ENCODE measurements at places on chromosomes 2 and 18.

GRCh38 chr18:5756823-5757222 is 138.5 kb downstream of the TMEM200C start:
- DNase-seq = no peak

DNA sequence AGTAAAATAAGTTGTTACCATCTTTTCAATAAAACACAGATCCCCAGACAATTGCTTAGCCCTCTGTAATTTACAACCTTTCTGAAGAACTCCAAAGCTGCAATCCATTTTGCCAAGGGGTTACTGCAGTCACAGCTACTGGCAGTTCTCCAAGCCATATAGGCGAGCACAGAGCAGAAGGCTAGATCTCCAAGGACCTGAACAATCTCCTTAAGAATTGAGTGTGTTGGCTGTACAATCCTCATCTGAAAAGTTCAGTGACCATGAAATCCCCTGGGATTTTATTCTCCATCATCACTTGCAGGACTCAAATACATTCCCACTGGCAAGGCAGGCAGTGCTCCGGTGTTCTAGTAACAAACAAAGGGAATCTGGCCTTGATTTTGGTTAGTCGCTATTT is 103.9 kb upstream of the LRP1B start:
- DNase-seq = no peak

DNA sequence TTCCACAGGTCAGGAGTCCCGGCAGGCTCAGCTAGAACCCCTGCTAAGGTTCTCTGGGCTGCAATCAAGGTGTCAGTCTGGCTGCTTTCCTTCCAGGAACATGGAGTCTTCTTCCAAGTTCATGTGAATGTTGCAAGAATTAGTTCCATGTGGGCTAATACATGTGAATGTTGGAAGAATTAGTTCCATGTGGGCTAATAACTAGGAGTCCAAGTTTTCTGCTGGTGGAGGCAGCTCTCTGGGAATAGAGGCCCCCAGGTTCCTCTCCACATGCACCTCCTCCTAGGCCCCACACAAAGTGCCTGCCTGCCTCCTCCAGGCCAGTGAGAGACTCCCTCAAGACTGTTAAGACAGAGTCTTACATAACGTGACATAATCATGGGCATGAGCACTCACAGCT is 140.8 kb upstream of the SLC35G4 start:
- DNase-seq = no peak

DNA sequence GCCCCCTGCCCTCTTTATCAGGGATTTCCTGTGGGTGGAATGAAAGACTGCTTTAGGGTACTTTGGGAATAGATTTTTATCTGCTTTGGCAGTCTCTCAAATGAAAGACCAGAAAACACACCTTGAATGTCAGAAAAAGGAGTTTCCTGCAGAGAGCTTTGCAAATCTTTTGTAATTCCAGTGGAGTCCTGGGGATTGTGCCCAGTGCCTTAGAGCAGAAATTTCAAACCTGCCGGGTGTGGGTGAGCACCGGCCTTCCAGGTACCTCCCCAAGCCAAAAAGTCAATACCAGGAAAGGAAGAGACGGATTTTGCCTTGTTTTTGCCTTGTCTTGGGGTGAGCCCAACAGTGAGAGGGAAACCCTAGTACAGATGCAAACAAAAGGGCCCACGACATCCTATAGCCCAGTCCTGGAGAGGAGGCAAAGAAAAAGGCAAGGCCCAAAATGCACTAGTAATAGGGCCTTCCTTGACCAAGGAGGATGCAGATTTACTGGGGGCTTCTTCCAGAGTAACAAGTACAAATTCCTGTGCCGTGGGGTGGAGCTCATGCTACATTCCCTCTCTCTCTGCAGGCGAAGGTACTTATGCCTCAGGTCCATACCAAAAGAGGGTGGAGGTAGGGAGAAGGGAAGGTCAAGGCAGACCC is 36.4 kb downstream of the FOXI3 start:
- DNase-seq = no peak

- no peak for DNase-seq
Observed at GRCh38 chr2:119453972-119454593, 22.4 kb downstream of the TMEM37 start.

DNA sequence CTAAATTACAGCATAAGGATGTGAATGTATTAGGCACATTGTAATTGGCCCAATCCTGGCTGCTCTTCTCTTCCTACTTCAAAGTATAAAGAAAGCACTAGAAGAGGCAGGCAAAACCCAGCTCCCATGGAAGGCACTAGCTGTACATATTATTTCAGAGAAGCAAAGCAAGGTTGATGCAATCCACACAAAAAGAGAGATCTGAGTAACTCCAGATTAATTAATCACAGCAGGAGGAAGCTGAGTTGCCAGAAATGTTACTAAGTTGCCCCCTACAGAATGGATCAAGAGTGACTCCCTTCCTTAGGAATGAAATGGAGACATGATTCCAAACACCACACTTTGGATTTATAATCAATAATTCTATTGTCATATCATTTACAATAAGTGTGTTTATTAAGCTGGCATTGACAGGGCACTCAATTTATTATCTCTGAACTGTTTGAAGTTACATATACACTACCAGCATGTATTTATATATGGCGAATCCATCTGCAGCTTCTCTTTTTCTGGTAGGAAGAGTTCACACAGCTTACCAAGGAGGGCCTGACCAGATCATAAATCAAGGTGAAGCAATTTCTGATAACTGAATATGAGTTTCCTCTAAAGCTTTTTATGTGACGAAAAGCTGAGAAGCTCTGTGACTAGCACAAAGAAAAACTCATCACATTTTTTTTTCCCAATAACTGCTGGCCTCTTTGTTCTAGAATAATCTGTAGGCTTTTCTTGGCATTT is 393.1 kb upstream of the LYPD1 start:
- DNase-seq = no peak

- DNase-seq = no peak
Observed at GRCh38 chr2:152523091-152523490, 188.1 kb downstream of the FMNL2 start.

- DNase-seq = no peak
Observed at GRCh38 chr18:72013427-72013850, 530.7 kb downstream of the CBLN2 start.

All from activated T-helper 1 cell treated with Interleukin-2 at 50 U/mL for 16 hours (primary cell).